ENCODE measurements at places on chromosomes 5 and 9.

DNA sequence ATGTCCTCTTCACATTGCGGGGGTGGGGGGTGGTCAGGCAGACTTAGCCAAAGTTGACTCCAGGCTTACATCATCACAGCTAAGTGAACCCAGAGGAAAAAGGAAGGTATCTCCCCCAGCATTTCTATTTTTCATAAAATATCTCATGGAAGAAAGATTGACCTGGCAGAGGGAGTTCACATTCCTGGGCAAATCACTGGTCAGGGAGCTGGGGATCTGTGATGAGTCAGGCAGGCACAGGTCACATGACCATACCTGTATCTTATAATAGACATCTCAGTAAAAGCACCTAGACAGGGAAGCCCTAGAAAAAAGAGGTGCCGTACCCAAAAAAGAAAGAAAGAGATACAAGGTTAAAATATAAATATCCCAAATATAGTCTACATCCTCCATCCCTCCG is 57.3 kb upstream of the WWC1 start:
- DNase-seq: no peak

DNA sequence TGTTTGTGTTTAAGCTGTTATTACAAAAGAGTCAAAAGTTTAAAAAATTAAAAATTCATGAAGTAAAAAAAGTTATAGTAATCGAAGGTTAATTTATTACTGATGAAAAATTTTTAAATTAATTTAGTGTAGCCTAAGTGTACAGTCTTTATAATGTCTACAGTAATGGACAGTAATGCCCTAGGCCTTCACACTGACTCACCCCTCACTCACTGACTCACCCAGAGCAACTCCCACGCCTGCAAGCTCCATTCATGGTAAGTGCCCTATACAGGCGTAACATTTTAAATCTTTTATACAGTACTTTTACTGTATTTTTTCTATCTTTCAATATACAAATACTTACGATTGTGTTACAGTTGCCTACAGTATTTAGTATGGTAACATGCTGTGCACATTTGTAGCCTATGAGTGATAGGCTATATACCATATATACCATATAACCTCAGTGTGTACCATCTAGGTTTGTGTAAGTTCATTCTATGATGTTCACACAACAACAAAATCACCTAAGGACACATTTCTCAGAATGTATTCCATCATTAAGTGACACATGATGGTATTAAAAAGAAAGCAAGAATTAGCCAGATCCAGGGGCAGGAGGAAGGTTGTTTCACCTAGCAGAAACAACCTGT is 40.1 kb downstream of the DCAF10 start:
- DNase-seq: no peak

DNA sequence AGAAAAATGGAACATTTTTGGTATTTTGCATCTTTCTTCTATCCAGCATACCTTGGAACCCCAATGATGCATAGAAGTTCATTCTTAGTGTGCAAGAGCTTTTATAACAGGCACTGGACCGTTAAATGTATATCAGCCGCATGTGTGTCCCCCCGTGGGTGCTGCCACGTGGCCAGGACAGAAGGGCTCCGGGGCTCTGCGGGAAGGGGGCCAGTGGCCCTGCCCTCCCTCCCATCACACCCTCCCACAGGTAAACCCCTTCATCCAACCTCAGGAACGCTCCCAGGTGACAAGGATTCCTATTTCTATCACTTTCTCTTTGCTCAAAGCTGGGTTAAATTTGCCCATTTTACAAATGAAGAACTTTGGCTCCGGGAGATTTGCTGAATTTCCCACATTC is 393.4 kb upstream of the IRX4 start:
- DNase-seq: no peak

DNA sequence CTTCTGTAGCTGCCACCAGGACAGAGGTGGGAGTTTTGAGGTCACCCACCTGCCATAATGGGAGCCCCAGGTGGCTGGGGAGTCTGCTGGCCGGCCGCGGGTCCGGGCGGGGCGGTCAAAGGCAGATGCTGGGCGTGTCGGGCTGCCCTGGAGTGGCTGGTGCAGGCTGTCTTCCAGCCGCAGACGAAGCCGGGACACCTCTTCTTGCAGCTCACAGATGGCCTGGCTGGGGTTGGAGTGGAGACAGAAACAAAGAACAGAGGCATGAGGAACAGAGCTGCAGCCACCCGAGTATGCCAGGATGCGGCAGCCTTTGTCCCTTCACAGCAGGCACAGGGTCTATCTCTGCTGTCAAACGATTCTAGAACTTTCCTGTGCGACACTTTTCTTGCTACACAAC is 18.0 kb downstream of the ORM2 start:
- DNase-seq: no peak

DNA sequence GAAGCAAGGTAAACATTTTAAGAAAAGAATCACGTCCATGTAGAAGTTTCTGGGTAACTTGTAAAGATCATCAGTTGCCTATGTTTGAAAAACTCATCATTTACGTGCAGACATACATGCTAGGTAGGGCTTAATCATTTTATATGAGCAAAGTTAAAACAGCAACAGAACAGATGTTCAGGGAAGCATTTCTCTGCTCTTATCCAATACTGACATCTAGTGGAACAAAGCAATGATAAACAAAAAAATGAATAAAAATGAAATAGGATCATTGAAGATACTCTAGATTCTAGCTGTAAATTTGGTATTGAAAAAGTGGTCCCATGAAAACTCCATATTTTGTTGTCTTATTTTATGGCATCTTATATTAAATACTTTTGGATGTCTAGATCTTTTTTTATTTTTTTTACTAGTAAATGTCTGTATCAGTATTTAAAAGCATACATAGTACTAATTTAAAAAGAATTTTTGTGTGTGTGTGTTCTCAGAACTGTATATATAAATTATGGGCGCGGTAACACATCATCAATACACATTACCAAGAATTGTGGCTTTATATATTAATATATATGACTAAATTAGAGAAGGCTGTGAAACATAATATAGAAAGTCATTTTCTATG is 1050.2 kb downstream of the CDH12 start:
- no peak for DNase-seq

DNA sequence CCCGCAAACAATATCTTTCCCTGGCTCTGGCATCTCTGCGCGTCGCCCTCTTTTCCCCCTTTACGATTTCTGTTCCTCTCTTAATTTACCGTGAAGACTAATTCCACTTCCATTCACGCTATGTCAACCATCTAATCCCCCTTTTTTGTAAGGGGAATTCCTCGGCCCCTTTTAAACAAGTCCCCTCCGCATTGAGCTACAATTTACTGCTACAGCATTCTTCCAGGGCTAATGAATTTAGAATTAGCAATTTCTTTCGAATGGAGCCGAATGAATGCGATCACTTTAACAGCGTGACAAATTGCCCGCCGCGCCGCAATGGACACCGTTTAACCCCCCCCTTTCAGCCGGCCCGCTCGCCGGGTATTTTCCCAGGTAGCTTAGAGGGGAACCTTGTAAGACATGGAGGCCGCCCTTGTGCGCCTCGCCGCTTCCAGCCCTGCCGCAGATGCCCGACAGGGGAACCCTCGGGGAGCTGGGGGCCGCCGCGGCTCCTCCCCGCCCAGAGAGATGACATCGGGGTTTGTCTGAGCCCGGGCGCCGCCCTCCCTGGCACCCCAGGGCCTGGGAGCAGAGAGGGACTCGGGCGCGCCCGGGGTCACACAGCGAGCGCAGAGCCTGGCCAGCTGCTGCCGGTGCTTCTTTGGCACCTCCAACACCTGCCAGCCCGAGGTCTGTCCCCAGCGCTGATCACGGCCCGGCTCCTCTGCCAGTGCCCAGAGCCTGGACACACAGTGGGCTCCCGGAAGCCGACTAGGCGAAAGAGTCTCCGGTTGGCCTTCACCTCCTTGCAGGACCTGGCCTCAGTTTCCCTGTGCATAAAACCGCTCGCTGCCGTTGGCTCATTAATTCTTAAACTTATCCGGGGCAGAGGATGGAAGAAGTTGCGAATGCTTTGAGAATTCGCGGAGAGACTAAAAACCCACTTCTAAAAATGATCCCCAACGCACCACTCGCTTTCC is 1.3 kb downstream of the PRDM12 start:
- DNase-seq: no peak

GRCh38 chr5:112374818-112375217 is 44.3 kb downstream of the EPB41L4A start:
- no peak for DNase-seq

GRCh38 chr5:95761771-95762651 is 30.9 kb downstream of the RHOBTB3 start:
- no peak for DNase-seq

- no peak for DNase-seq
Measured at GRCh38 chr9:113658545-113658895, 195.0 kb downstream of the RGS3 start.

DNA sequence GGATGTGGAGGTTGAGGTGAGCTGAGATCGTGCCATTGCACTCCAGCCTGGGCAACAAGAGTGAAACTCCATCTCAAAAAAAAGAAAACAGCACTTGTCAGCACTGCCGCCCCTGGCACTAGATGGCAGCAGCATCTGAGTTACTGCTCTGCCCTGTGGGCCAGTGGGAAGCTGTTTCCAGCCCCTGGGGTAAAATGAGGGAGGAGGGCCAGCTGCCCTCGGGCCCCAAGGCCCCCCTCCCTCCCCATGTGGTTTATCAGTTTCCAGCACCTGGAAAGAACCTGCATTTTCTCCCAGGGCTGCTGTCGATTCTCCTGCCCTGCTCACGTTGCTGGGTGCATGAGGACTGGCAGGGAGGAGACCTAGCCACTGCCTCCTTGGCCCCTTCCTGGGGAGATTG is 13.2 kb upstream of the CEL start:
- DNase-seq: no peak

- DNase-seq: no peak
Measured at GRCh38 chr9:94782355-94783101, 56.0 kb downstream of the AOPEP start.

DNA sequence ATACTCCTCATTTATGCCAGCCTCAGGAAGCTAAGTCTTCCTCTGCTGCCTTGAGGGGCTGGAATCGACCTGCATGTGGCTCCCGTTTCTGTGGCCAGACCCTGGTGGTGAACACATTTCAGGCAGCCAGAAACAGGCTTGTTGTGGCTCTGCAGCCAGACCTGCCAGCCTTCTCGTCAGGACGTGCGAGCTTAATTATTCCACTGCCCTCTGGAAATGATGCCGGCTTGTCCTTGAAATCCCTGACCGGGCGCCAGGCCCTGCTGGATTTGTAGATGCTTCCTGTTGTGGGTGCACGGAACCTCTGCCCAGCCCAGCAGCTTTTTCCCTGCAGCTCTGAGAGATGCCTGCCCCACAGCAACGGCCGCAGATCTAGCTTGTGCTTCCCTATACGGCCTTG is 41.6 kb downstream of the PDZD2 start:
- DNase-seq: no peak

DNA sequence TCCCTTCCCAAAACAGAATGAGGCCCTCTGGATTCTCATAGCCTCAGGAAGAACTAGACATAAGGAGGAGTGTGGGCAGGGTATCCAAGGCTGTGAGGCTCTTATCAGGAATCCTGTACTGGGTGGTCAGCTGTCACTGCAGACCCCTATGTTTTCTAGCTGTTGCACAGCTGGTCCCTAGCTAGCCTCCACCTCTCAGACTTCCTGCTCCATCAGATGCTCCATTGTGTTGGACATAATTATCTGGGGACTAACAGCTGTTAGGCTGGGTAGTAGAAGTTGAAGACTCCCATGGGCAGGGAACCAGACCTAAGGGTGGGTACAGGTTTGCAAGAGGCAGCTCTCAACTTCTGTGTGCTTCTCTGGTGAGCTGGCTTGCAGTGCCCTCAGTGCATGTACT is 18.4 kb downstream of the FAM219A start:
- no peak for DNase-seq

DNA sequence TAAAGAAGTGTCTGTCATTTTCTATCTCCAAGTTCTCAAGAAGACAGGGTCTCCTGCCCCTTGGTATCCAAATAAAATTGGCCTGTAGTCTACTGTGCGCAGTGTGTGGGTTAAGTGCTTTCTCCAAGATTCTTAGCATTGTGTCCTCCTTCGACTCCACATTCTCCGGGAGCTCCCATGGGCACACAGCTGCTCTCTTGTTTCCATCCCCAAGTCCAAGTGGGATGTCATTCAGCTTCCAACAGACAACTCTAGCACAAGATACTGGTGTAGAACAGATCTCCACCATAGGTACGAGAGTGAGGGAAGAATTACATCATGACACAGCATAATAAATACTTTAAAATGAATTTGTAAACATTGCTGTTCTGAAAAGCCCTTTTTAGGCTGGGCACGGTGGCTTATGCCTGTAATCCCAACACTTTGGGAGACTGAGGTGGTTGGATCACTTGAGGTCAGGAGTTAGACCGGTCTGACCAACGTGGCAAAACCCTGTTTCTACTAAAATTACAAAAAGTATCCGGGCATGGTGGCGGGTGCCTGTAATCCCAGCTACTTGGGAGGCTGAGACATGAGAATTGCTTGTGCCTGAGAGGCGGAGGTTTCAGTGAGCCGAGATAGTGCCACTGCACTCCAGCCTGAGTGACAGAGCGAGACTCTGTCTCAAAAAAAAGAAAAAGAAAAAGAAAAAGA is 196.2 kb downstream of the C9orf152 start:
- no peak for DNase-seq

GRCh38 chr9:2214707-2215106 is 199.6 kb downstream of the SMARCA2 start:
- DNase-seq: no peak

DNA sequence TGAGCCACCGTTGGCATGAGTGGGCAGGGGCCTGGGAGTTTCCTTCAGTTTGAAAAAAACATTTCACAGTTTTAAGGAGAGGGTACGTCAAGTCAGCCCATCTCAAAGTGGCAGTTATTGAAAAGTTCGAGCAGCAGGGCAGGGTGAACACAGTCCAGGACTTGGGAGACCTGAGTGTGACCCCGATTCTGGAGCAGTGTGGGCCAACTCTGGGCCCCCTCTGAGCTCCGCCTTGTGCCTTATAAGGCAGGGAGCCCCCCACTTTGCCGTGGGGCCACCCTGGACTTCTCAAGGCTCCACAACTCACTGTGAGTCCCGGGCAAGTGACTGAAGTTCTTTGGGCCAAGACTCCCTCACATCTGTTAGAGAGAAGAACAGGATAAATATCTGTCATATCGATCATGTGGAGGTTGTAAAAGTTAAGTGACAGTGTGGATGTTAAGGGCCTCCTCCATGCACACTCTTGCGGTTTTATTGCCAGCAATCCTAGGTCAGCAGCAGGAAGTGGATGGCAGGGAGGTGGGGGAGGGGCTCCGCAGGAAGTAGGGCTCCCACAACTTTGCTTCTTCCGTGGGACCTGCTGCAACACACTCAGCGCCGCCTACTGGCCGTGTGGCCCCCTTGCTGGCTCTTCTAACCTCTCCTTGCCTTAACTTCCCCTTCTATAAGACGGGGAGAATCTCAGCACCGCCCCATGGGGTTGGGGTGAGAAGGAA is 38.4 kb downstream of the HRH2 start:
- DNase-seq: peak; percentile 67

GRCh38 chr5:155982354-155982753 is 344.6 kb upstream of the SGCD start:
- no peak for DNase-seq

- no peak for DNase-seq
Measured at GRCh38 chr9:22169243-22169642, 160.1 kb upstream of the CDKN2B start.

- DNase-seq: no peak
Measured at GRCh38 chr5:61559722-61560121, 227.7 kb downstream of the ZSWIM6 start.

GRCh38 chr9:130034570-130034969 is 8.4 kb downstream of the FNBP1 start:
- no peak for DNase-seq
